NCI-H1930 (cell line): ENCODE measurements at places on chromosomes 5 and 9.

- no peak for DNase-seq
Observed at GRCh38 chr5:58759745-58760144, 176.9 kb downstream of the RAB3C start.

- peak; percentile 36 for DNase-seq
Observed at GRCh38 chr9:10268531-10269485, 344.0 kb downstream of the PTPRD start.

GRCh38 chr5:60633341-60633740 is 66.6 kb downstream of the DEPDC1B start:
- DNase-seq: no peak

DNA sequence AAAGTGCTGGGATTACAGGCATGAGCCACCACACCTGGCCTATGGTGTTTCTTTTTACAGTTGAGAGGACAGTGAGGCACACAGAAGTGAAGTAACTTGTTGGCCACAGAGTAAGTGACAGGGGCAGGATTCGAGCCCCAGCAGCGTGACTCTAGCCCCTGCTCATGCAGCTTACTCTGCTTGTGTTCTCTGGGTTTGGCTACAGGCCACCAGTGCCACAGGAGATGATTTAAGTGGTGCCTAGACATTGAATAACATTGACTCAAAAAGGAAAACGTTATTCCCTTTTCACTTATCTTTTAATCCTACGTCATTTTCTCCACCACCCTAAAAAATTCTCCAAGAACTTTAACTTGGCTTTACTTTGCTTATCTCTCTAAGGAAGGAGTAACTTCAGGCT is 61.4 kb downstream of the SNX24 start:
- no peak for DNase-seq

DNA sequence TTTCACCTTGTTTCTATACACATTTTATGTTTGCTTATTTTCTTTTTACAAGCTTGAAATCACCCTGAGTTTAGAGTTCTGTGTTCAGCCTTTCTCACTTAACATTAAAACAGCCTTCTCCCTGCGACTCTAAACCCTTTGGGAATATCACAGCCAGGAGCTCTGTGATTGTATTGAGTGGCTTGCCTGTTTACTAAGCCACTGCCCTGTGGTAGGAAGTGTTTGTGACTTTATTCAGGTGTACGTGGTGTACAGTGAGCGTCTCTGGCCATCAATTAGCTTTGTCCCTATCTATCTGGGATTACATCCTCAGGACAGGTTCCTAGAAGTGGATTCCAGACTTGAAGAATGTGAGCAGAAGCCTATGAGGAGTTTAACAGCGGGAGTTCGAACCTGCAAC is 11.0 kb upstream of the NEURL1B start:
- DNase-seq: no peak

GRCh38 chr9:18849270-18849669 is 183.7 kb downstream of the SAXO1 start:
- no peak for DNase-seq

GRCh38 chr5:74865256-74865803 is 857 bp downstream of the FAM169A start:
- DNase-seq: no peak

- no peak for DNase-seq
Observed at GRCh38 chr5:14421851-14422250, 159.7 kb upstream of the OTULINL start.

DNA sequence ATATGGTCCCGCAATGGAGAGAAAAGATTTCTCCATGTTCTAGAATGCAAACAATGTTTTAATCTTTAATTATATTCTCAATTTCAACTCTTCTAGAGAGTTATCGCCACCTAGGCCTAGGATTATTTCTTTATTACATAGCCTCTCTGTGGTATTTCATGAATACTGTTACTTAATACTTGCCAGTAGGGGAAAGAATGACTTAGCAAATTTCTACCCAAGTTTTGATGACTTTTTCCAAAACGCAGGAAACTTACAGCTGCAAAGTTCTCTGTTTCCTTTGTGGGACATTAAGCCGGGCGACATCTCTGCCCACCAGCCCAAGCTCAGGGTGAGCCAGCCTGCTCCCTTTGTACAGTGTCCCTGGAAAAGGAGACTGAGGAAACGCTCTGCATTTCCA is 73.8 kb downstream of the MED27 start:
- no peak for DNase-seq

- DNase-seq: no peak
Observed at GRCh38 chr5:132425975-132426524, 56.5 kb downstream of the SLC22A5 start.

- no peak for DNase-seq
Observed at GRCh38 chr5:124614836-124615385, 131.5 kb downstream of the ZNF608 start.

DNA sequence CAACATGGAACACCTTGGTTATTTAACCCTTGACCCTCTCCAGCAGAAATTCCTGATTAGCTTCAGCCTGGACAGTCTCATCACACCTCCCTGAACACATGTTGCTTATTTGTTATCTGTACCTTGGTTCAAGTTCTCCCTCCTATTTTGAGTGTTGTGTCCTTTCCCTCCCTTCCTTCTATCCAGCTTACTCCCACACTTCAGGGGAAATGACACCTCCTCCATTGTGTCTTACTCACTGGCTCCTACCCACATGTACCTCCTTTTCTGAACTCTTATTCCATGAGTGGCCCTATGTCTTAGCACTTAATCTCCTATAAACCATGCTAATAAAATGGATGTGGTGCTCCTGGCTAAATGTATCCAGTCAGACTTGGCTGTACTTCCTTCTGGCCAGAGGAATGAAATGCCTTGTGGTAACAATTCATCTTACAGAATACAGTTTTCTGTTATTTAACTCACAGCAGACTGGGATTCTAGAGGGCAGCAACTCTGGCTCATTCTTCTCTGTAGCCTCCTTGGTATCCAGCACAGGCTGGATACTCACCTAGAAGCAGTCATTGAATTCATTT is 11.2 kb downstream of the LIX1 start:
- DNase-seq: no peak

DNA sequence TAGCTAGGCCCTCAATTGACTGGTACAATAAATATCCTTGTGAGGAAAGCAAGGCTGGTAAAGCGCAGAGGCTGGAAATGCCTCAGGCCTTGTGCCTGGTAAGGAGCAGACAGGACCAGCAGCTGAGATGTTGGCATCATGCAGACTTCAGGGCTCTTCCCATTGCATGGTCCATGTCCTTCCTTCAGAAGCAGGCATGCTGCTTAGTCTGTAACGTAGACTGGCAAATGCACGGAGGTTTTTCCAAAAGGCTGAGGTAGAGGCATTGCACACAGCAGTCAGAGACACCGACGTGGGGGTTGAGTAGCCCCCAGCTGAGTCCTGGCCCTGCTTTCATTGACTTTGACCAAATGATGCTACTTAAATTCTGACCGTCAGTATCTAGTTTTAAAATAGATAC is 87.1 kb downstream of the ADRB2 start:
- no peak for DNase-seq

GRCh38 chr5:149170299-149170698 is 29.0 kb downstream of the ABLIM3 start:
- DNase-seq: no peak

DNA sequence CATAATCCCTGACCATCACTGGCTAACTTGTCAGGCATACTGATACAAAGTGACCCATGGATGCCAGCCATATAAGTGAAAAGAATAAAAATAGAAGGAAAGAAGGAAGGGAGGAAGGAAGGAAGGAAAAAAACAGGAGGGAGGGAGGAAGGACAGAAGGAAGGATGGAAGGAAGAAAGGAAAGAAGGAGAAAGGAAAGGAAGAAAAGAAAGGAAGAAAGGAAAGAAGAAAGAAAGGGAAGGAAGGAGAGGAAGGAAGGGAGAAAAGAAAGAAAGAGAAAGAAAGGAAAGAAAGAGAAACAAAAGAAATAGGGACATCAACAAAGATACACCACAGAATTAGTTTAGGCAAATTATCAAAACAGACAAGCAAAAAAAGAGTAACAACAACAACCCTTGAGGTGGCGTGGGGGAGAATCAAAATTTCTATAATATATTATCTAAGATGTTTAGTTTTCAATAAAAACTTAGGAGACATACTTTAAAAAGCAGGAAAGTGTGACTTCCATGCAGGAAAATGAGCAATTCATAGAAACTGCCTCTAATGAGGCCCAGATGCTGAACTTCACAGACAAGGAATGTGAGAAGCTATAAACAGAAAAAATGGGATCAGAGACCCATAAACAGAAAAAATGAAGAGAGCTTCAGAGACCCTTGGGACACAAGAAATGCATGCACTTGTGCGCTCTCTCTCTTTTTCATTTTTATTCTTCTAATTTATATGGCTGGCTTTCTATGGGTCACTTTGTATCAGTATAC is 96.1 kb upstream of the NFIL3 start:
- DNase-seq: no peak

GRCh38 chr9:111662576-111663300 is 1.3 kb downstream of the GNG10 start:
- DNase-seq: no peak

- DNase-seq: no peak
Observed at GRCh38 chr9:14218253-14218652, 95.7 kb downstream of the NFIB start.

- DNase-seq: no peak
Observed at GRCh38 chr9:114777821-114778609, 27.8 kb downstream of the TNFSF15 start.

GRCh38 chr9:7405924-7406604 is 393.5 kb downstream of the DMAC1 start:
- no peak for DNase-seq

DNA sequence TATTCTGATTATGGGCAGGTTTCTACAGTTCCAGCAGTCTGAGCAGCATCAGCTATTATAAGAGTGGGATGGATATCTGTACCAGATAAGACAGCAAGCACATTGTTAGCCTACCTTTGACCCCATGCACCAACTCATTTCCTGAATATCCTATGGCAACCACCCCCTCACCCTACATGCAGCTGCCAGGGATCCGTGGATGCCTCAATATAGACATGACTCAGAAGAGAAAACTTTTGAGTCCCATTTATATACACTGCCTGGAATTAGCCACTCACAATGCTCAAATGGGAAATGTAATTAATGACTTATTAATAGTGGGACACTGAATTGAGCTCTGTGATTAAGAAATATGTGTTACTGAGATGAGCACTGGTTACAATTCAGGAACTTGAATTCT is 124.4 kb downstream of the SSBP2 start:
- no peak for DNase-seq

DNA sequence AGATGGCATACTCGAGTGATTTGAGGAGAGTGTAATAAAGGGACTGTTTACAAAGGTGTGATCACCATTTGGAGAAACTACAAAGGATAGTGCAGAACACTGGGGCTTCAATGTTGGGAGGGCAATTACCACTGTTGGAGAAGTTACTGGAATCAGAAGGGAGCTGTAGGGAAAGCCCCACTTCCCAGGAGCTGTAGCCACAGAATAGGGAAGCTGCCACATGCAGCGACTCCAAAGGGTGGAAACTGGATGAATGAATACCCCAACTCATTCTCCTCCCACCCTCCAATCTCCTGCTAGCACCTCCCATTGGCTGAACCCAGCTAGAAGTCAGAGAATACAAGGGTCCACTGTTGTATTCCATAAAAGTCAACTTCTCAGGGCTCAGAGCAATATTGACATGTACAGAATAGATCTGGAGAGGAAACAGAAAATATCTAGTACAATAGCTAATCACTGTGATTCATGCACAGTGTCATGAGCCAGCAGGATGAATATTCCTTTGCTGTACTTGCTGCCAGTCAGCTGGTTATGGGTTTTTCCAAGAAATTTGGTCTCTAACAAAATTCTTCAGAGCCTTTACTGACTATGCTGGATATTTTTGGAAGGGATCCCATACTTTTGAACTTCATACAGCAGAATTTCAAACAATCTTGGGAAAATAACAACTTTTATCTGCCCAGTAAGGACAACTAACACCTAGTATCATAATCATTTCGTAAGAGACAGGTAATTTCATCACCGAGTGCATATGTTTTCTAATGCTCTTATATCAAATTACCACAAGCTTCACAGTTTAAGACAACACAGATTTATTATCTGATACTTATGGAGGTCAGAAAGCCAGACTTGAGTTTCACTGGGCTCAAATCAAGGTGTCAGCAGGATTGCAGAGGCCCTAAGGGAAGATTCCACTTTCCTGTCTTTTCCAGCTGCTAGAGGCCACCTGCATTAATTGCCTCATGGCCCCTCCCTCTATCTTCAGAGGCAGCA is 39.6 kb downstream of the PDCD1LG2 start:
- DNase-seq: no peak

DNA sequence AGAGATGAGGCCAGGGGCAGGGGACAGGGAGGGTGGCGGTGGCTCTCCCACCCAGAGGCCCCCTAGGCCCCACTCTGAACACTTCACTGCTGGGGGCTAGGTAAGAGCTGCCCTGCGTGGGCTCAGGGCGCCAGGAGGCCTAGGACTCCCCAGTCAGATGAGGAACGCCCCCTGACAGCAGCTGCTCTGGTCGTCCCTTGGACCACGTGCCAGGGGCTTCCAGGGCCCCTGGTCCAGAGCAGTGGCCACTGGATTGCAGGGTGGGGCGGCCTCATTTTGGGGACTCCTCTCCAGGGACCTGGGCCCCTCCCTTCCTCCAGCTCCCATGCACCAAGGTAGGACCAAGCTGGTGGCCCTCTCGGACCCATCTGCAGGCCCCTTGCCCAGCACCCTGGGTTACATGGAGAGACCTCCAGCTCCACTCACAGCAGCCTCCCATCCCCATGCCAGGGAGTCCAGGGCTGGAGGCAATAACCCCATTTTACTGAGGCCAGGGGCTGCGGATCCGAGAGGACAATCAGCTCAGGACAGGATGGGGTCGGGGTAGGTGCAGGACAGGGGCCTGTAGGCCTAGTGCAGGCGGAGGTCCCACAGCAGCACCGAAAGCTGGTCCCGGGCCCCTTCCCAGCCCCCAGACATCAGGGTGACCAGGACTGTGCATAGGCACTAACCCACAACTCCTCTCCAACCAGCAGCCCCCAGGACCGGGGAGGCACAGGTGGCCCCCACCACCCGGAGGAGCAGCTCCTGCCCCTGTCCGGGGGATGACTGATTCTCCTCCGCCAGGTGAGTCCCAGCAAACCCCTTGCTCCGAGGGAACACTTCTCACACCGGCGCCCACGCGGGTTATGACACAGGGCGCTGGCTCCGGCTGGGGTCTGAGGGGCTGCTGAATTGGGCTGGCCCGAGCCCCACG is 1.5 kb downstream of the EGFL7 start:
- no peak for DNase-seq

- DNase-seq: no peak
Observed at GRCh38 chr9:21031091-21031807, at the start of gene HACD4. TSS of gene HACD4 (minus strand) at chr9:21031640. CDS start at chr9:21031590, 50 bp downstream.

GRCh38 chr9:19411316-19411715 is 2.5 kb downstream of the ACER2 start:
- no peak for DNase-seq

GRCh38 chr5:139131921-139132432 is 66.2 kb downstream of the SIL1 start:
- no peak for DNase-seq

GRCh38 chr9:138007566-138007917 is 130.0 kb downstream of the CACNA1B start:
- no peak for DNase-seq

GRCh38 chr9:34454571-34455065 is 3.8 kb downstream of the FAM219A start:
- DNase-seq: peak; percentile 10
